B cell (primary cell): ENCODE measurements at places on chromosomes 12 and 14.

DNA sequence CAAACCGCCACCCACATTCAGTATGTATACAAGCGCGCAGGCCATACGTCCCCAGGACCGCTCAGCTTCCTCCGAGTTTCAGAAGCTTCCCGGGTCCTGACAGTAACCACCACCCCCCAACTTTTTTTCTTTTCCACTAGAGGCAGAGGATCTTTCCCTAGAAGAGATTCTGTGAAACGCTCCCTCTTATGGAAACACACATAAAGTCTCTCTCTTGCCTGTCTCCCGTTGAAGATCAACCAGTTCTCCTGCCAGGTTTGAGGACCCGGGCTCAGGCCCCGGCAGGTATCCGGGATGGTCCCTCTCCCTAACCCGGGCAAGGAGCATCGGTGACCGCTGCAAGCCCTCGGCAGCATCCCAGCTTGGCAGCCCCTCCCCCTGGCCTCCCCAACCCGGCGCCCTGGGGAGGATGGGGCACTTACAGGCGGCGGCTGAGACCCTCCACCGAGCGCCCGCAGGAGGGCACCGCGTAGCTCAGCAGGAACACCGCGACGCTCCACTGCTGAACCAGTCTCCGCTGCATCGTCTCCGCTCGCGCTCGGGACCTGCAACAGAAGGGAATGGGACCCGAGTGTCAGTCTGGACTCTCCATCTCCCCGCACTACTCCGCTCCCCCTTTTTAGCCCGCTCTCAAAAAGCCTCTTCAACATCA, 3.4 kb downstream of the PTHLH start:
- DNase-seq, result no peak

- no peak for DNase-seq
Measured at GRCh38 chr12:27575090-27575761, 51.2 kb downstream of the PPFIBP1 start.

- DNase-seq, result peak; percentile 50
Measured at GRCh38 chr14:61478971-61479473, 157.6 kb downstream of the PRKCH start.

- DNase-seq, result no peak
Measured at GRCh38 chr14:89283327-89284060, 133.5 kb downstream of the FOXN3 start.

GRCh38 chr12:125071456-125071855, 6.2 kb downstream of the AACS start:
- DNase-seq, result no peak

- DNase-seq, result no peak
Measured at GRCh38 chr12:22407397-22407796, 72.9 kb upstream of the ST8SIA1 start.

DNA sequence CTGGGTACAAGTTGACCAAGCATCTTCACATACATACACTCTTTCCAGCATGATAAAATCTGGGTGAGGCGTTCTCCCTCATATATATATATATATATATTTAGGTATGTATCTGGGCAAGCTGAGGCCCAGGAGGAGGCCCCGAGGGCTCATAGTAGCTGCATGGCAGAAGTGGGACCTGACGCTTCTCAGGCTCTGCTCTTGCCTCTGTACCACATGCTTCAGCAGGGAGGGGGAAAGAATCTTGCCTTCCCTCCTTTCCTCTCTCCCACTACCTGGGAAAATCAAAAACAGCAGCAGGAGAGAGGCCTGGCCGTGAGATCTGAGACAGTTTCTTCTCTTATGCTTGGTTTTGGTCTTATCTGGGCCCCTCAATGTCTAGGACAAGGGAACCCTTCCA, 9.2 kb downstream of the PPP1R1A start:
- no peak for DNase-seq

- DNase-seq, result no peak
Measured at GRCh38 chr12:105993766-105994555, 144.8 kb downstream of the NUAK1 start.

DNA sequence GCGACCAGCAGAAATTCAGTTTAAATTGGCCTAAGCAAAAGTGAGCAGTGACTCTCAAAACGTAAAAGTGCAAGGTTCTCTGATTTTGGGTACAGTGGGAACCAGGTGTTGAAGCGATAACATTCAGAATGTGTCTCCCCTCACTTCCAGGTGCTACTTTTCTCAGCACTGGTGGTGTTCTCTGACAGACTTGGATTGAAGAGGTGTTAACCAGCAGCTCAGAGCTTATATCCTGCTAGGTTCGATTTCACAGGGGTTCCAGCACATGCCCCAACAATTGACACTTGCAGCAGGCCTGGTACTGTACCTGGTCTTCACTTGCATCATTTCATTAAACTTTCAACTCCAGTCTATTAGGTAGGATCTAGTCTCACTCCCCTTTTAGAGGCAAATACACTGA, 680.2 kb downstream of the VRK1 start:
- no peak for DNase-seq

- DNase-seq, result peak; percentile 37
Measured at GRCh38 chr12:117857632-117858612, 110.9 kb downstream of the KSR2 start.

DNA sequence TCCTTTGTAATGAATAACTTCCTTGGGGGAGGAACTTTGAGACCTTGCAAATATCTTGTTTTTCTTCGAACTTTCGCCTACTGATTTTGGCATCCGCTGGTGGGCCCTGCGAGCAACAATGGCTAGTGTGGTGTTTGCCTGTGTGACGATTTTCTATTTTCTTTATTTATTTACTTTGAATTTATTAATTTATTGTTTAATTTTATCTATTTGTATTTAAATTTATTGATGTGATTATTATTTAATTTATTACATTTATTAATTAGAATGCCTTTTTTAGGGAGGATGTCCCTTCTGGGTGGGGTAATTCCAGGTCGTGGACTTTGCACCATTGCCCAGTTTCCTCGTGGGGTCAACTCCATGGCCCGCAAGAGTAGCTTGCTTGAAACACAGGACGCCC, 149.7 kb downstream of the ZNF664 start:
- DNase-seq, result no peak

GRCh38 chr14:100114109-100114765, 45.2 kb downstream of the DEGS2 start:
- no peak for DNase-seq

DNA sequence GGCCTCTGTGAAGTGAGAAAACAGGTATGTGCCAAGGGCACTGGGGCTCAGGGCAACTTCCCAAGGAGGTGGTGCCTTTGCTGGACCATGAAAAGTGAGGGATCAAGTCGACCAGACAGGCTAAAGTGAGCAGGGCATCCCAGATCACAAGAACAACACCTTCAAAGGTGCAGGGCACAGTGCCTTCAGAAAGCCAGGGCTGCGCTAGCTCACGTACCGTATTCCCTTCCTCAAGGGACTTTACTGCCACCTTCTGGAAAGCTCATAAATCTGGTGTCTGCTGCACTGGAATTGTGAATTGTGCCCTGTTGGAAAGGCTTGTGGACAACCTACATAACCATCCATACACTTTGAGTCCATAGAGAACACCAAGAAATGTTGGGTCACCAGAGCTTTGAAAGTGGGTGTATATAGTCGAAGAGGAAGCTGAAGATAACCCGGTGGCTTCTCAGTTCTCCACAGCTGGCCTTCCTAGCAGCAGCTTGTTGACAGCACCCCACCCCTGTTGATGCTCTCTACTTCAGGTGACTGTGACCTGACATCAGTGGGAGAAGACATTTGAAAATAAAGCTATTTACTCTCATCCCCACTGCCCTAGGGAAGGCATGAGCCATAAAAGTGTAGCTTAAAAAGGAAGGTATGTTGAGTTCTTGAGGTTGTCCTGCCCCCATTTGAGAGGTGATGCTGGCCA, 24.5 kb downstream of the FIGNL2 start:
- DNase-seq, result no peak

- DNase-seq, result no peak
Measured at GRCh38 chr12:108720757-108721514, 10.4 kb downstream of the CORO1C start.

DNA sequence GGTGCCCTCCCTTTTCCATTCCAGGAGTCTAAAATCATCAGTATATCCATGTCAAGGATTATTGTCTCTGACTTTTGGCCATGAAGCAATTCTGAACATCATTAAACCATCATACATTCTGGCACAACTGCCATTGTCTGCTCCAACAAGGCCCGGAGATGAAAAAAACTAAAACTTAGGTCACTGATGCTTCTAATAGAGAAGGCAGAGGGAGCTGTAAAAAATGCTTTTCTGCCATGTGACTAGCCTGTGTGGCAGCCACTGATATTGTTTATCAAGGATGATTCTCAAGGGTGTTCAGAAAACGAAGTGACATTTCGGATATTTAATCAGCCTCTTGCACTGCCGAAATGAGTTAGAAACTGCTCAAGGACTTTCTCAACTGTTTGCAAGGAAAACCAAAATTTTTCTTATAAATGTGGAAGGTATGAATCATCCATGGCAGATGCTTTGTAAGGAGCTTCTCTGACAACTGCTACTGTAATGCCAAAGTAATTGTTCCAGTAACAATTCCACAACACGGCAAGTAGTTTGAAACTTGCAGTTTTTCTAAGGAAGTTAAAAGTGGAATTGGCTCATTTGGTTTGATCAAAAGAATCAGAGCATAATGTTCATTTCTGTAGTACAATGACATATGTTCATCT, 1076.5 kb upstream of the FLRT2 start:
- DNase-seq, result no peak

DNA sequence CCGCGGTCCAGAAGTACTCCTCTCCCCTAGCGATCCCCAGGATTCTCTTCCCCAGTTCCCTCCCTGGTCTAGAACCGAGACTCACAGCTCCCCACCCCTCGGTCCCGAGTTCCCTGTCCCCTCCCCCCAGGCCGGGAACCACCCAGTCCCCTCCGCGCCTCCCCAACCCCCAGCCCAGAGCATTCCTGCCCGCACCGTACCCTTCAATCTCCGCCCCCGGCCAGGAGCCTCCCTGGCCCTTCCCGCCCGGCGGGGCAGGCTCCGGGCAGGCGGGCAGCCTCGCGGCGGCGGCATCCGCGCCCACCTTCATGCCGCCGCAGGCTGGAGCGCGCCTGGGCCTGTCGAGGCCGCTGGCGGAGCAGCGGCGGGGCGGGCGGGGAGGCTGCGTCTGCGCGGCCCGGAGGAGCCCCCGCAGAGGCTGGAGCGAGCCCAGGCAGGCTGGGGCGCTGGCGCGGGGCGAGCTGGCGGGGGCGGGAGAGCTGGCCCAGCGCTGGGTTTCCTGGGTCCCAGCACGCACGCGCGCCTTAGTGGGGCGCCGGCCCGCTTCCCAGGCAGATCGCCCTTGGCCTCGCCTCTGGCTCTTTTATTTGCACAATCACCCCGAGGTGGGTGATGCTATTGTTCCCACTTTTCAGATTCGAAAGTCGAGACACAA, 22.2 kb upstream of the GPR132 start:
- peak; percentile 61 for DNase-seq

DNA sequence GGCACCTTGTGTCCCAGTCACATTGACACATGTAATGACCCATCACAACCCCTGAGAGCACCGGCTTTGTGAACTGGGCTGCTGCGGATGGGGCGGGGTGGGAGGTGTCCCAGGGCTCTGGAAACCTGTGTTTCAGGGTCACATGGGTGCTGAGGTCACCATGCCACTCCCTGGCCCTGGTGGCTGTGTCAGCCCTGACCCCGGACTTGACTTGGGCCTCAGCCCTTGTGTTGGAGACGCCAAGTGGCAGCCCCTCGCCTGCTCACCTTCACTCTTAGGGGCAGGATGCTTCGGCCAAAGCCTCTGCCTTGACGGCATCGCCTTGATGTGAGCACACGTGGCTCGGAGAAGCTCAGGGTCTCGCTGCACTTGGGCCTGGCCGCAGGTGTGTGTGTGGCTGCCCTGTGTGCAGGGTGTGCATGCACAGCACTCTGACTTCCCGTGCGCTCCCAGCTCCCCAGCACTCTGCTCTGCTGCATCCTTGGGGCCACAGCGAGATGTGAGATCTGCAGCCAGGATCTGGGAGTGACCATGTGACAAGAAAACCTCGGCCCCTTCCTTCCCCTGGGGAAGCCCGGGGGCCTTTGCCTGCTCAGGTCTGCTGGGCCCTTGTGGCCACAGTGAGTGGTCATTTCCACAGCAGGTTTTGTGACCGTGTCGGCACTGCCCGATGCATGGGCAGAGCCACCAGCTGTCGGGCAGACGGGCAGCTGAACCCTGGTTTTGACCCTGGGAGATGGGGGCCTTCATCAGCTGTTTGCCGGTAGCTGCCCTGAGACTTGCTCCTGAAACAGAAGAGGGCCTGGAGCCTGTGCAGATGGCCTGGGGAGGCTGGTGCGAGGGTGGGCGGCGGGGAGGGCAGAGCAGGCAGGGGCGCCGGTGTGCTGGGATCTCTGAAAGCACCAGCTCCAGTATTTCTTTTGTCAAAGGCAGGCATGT, 167.4 kb downstream of the KIF26A start:
- no peak for DNase-seq

GRCh38 chr14:70794294-70794693, 15.0 kb downstream of the MAP3K9 start:
- no peak for DNase-seq

DNA sequence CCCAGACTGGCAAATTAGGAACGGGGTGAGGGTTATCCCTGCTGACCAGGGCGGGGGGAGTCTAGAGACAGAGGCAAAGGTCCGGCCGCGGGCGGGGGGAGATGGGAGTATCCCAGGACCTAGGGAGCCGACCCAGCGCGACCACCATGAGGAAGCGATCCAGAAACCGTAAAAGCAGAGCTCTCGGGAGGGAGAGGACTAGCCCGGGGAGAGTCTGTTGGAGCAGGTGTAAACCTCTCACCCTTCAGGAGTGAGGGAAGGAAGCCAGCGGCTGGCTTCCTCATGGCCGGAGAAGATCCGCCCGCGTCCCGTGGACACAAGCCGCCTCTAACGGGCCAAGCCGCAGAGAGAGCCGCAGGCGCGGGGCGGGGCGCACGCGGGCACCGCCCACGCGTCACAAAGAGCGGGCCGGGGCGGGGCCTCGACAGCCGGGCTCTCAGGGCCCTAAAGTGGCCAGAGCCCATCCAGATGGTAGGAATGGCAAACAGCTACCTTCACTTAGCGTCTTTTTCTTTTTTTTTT, at the start of gene ACRBP:
TSS of gene ACRBP (minus strand) at position 350 of the 522 bp plus-strand sequence. CDS start at position 284, 66 bp downstream.
- DNase-seq, result peak; percentile 73

DNA sequence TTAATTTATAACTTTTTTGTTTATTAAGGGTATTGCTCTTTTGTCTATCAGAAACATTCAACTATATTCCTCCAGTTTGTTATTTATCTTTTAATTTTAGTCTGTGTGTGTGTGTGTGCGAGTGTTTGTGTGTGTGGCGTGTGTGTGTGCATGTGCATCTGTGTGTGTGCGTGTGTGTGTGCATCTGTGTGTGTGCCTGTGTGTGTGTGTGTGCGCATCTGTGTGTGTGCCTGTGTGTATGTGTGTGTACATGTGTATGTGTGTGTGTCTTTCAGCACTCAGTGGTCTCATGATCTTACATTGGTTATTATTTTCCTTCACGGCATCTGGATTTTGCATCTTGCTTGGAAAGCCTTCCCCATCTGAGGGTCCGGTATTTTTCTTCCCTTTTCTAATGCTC, 281.1 kb upstream of the RTL1 start:
- DNase-seq, result no peak

- DNase-seq, result no peak
Measured at GRCh38 chr14:61940666-61941420, 178.6 kb downstream of the SNAPC1 start.

- no peak for DNase-seq
Measured at GRCh38 chr14:78610994-78611393, 440.8 kb downstream of the NRXN3 start.

- DNase-seq, result no peak
Measured at GRCh38 chr12:67722296-67722695, 73.8 kb downstream of the DYRK2 start.

- DNase-seq, result no peak
Measured at GRCh38 chr12:107748472-107748871, 12.5 kb downstream of the PRDM4 start.
